ENCODE measurements at places on chromosomes 6 and 20. TPM values are rescaled to one million over a fixed set of nuclear protein-coding genes. Genes with fewer than 3 reads are reported as not detected.

The MRPL14 gene
- total RNA-seq = 66.7 TPM

The ARFGEF3 gene
- 0.12 TPM for total RNA-seq

The BHLHE23 gene
- not detected for total RNA-seq

The MCHR2 gene
- not detected for total RNA-seq

The CEP162 gene
- total RNA-seq = 1.8 TPM

The MICB gene
- 2.0 TPM for total RNA-seq

DNA sequence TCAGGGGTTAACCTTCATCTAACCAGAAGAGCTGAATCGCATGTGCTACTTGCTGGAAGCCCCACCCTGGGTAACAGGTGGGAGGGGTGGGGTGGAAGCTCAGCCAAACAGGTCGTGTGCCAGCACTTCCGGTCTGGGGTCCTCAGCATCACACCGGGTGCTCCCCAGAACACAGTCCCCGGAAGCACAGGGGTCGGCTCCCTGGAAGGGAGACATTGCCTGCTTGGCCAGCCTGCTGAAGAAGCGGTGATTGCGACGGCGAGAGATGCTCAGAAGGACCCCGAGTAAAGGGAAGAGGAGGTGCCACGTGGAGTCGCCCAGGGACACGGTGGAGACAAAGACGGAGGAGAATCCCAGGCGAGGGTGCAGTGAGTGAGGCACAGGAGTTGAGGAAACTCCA is 36.5 kb downstream of the MYT1 start:
- no peaks in the 10 kb centered on the region for H3K4me1 ChIP-seq
- no peaks in the 10 kb centered on the region for H3K36me3 ChIP-seq
- H3K27me3 ChIP-seq = no peaks in the 10 kb centered on the region
- no peak overlapping the region for H3K4me3 ChIP-seq
- no peak overlapping the region for H3K27ac ChIP-seq
- no peak for DNase-seq

DNA sequence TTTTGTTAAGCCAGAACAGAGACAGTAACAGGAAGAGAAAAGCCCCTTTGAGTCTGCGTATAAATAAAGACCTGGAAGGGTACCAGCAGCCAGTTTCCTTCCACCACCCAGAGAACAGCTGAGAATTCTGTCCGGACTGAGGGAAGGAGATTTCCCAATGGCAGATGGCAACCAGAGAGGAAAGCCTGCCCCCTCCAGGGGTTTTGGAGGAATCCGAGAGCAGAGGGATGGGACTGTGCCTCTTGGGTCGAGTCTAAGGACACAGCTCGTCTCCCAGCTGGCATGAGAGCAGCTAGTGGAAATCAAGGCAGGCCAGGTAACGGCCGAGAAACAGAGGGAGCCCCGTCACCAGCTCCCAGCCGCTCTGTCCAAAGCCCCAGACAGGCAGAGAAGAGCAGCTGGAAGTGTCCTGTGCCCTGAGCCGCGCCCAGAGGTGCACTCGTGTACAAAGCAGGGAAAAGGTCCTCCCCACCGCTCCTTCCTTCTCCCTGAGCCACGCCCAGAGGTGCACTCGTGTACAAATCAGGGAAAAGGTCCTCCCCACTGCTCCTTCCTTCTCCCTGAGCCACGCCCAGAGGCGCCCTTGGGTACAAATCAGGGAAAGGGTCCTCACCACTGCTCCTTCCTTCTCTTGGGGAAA is 134.0 kb upstream of the SNX9 start:
- no peaks in the 10 kb centered on the region for H3K27me3 ChIP-seq
- no peaks in the 10 kb centered on the region for H3K36me3 ChIP-seq
- no peak for DNase-seq

DNA sequence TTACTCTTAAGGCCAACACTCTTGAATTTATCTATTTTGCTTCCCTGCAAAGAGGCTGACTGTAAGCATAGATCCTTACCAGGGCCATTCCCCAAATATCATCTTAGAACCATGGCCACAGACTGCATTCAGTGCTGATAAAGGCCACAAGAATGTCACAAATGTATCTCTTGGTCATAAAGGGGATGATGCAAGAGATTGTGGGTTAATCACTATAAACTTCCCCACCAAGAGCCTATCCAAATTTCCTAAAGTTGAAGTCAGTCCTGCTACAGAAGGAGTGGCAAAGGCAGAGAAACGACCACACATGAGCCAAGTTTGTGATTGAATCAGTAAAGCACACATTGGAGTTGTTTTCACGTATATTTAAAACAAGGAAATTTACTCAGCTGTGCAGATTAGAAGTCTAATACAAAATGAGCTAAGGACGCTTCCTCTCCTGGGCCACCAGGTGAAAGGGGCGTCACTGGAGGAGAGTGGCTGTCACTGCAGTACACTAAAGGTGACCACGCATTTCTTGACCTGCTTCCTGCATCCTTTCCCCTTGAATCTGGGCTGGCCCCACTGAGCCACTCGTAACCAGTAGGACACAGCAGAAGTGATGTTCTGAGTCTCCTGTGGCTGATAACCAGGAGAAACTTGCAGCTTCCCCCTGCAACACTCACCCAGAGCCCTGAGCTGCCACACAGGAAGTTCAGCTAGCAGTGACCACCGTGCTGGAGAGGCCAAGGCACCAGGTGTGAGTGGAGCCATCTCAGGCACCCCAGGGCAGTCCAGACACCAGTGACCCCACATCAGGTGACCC is 181.9 kb downstream of the SYNDIG1 start:
- H3K36me3 ChIP-seq = no peaks in the 10 kb centered on the region
- no peaks in the 10 kb centered on the region for H3K4me1 ChIP-seq
- no peak overlapping the region for H3K27ac ChIP-seq
- DNase-seq = no peak
- no peaks in the 10 kb centered on the region for H3K27me3 ChIP-seq

- H3K4me1 ChIP-seq = no peaks in the 10 kb centered on the region
- no peaks in the 10 kb centered on the region for H3K36me3 ChIP-seq
- DNase-seq = no peak
- H3K27ac ChIP-seq = no peak overlapping the region
- no peak overlapping the region for H3K4me3 ChIP-seq
Measured at GRCh38 chr20:60295214-60295613, 337.0 kb downstream of the CDH26 start.

GRCh38 chr20:43448748-43449535 is 8.8 kb upstream of the SRSF6 start:
- H3K4me1 ChIP-seq = peaks cover 9% of the 10 kb centered on the region
- H3K27ac ChIP-seq = no peak overlapping the region
- no peaks in the 10 kb centered on the region for H3K36me3 ChIP-seq
- no peak for DNase-seq

- DNase-seq = no peak
- H3K4me3 ChIP-seq = no peak overlapping the region
- H3K4me1 ChIP-seq = no peaks in the 10 kb centered on the region
- H3K27ac ChIP-seq = no peak overlapping the region
- no peaks in the 10 kb centered on the region for H3K27me3 ChIP-seq
Measured at GRCh38 chr6:51398064-51398705, 579.5 kb downstream of the TFAP2B start.

DNA sequence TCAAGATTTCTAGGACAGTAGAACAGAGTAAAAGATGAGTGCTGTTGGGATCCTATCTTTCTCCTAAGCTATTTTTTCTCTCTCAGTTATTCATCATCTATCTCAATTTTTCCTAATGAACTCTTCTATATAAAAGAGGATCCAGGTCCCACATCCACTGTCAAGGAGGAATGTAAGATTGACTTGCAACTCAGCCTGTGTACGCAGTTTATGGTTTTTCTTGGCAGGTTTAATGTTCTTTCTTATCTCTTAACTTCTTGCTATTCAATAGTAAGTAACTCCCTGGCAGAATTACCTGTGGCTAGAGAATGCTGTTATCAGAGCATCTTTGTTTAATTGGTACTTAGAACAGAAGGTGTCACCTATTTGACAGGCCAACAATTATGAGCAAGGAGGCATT is 60.8 kb downstream of the SLC16A10 start:
- H3K27me3 ChIP-seq = no peaks in the 10 kb centered on the region
- H3K4me3 ChIP-seq = no peak overlapping the region
- DNase-seq = no peak
- H3K4me1 ChIP-seq = no peaks in the 10 kb centered on the region
- H3K36me3 ChIP-seq = no peaks in the 10 kb centered on the region
- no peak overlapping the region for H3K27ac ChIP-seq

- no peaks in the 10 kb centered on the region for H3K36me3 ChIP-seq
- H3K27ac ChIP-seq = no peak overlapping the region
- H3K4me1 ChIP-seq = no peaks in the 10 kb centered on the region
Measured at GRCh38 chr6:39003072-39003471, 45.5 kb upstream of the GLP1R start.

GRCh38 chr20:2692036-2692885 is at the start of gene EBF4:
Gene EBF4, plus strand, starts transcription at chr20:2692780. Its CDS starts 866 bp downstream, at chr20:2693646.
- H3K4me3 ChIP-seq = peak within 1 kb of the TSS; percentile 47
- H3K27ac ChIP-seq = no peak within 1 kb of the TSS
- H3K36me3 ChIP-seq = no peaks in the 10 kb centered on the region
- no peaks in the 10 kb centered on the region for H3K27me3 ChIP-seq

- H3K4me1 ChIP-seq = peaks cover 13% of the 10 kb centered on the region
- no peak overlapping the region for H3K4me3 ChIP-seq
- no peak for DNase-seq
- no peaks in the 10 kb centered on the region for H3K36me3 ChIP-seq
- no peaks in the 10 kb centered on the region for H3K27me3 ChIP-seq
Measured at GRCh38 chr20:2332711-2333110, 36.9 kb downstream of the TGM3 start.

GRCh38 chr6:31113861-31114540 is 599 bp upstream of the PSORS1C1 start:
- H3K27ac ChIP-seq = no peak overlapping the region
- no peaks in the 10 kb centered on the region for H3K27me3 ChIP-seq
- no peaks in the 10 kb centered on the region for H3K4me1 ChIP-seq
- H3K4me3 ChIP-seq = no peak overlapping the region
- H3K36me3 ChIP-seq = no peaks in the 10 kb centered on the region

DNA sequence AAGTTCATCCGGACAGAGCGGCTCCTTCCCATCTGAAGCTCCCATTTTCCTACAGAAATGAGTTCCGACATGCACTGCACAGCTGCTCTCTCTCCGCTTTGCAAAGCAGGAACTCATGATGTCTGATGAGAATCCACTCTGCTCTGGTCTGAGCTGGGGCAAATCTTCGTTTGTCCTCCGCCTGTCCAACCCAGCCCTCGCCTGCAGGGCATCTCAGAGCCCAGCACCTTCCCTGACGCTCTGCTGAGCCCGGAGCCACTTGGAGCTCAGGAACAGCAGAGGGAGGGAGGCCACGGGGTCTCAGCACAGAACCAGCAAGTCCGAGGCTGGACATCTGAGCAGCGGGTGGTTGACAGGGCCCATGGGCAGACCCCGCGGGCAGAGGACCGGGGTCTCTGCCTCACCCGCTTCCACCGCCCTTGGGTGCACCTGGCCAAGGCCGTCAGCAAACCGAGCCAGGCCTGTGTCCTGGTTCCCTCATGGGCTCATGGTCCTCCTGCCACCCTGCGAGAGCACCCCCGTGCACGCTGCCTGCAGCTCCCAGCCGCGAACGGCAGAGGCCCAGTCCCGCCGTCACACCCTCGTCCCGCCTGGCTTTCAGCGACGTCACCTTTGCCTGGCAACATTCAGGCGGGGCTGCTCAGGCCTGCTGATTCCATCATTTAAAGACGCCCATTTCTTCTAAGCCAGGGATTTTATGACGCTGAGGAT is 78.5 kb upstream of the BHLHE23 start:
- no peaks in the 10 kb centered on the region for H3K36me3 ChIP-seq
- H3K27ac ChIP-seq = no peak overlapping the region
- H3K4me1 ChIP-seq = no peaks in the 10 kb centered on the region
- peak; percentile 45 for DNase-seq

GRCh38 chr6:167400482-167401138 is 75.7 kb downstream of the TTLL2 start:
- H3K27me3 ChIP-seq = no peaks in the 10 kb centered on the region
- H3K36me3 ChIP-seq = no peaks in the 10 kb centered on the region
- H3K27ac ChIP-seq = no peak overlapping the region
- no peak for DNase-seq
- peaks cover 31% of the 10 kb centered on the region for H3K4me1 ChIP-seq

- no peaks in the 10 kb centered on the region for H3K27me3 ChIP-seq
- no peak overlapping the region for H3K27ac ChIP-seq
- H3K4me3 ChIP-seq = no peak overlapping the region
Measured at GRCh38 chr6:6742535-6742934, 154.0 kb downstream of the LY86 start.

- no peak overlapping the region for H3K4me3 ChIP-seq
- H3K27ac ChIP-seq = no peak overlapping the region
- H3K4me1 ChIP-seq = no peaks in the 10 kb centered on the region
- DNase-seq = no peak
Measured at GRCh38 chr20:56687061-56687460, 58.0 kb downstream of the TFAP2C start.

DNA sequence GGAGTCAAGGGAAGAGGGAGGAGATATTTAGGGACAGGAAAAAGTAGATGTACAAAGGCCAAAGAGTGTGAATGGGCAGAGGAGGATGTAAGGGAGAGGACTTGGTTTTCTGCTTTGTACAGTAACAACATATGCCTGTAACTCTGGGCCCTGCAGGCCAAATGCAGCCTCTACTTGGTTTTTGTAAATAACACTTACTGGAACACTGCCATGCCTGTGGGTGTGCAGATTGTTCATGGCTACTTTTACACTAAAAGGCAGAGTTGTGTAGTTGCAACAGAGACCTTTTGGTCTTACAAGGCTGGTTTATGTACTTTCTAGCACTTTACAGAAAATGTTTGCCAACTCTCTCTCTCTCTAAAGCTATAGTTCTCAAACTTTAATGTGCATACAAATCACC is 157.1 kb downstream of the PHACTR1 start:
- no peaks in the 10 kb centered on the region for H3K27me3 ChIP-seq
- H3K4me1 ChIP-seq = no peaks in the 10 kb centered on the region
- H3K27ac ChIP-seq = no peak overlapping the region
- H3K36me3 ChIP-seq = no peaks in the 10 kb centered on the region

GRCh38 chr20:17570347-17571152 is 675 bp downstream of the DSTN start:
- peaks cover 26% of the 10 kb centered on the region for H3K4me1 ChIP-seq
- DNase-seq = no peak
- H3K27ac ChIP-seq = peak overlapping the region; percentile 97
- peak overlapping the region; percentile 92 for H3K4me3 ChIP-seq
- H3K27me3 ChIP-seq = no peaks in the 10 kb centered on the region

DNA sequence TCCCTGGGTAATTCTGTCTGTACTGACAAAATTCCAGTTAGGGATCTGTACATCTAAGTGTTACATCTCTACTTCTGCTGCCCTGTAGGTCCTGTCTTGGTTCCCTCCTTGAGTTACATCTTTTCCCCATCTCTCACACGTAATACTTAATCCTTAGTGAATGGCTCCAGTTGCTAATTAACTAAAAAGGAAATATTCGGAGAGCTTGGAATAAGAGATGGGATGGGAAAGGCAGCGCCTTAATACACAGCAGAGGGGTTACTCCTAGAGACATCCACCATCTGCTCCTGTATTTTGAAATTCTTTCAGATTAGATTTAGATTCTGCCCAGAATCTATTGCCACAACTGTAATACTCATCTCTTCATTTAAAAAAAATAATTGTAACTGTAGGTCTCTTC is 384.0 kb downstream of the SAMD5 start:
- H3K36me3 ChIP-seq = no peaks in the 10 kb centered on the region
- no peaks in the 10 kb centered on the region for H3K4me1 ChIP-seq
- H3K27ac ChIP-seq = no peak overlapping the region
- no peak overlapping the region for H3K4me3 ChIP-seq
- no peaks in the 10 kb centered on the region for H3K27me3 ChIP-seq
- no peak for DNase-seq

GRCh38 chr20:63553933-63554290 is at the start of gene FNDC11:
Gene FNDC11, plus strand, starts transcription at chr20:63554159. Its CDS starts 1,505 bp downstream, at chr20:63555664.
- H3K27me3 ChIP-seq = no peaks in the 10 kb centered on the region
- H3K27ac ChIP-seq = no peak within 1 kb of the TSS
- DNase-seq = no peak
- peak within 1 kb of the TSS; percentile 20 for H3K4me3 ChIP-seq
- no peaks in the 10 kb centered on the region for H3K36me3 ChIP-seq
- H3K4me1 ChIP-seq = no peaks in the 10 kb centered on the region

All from right lobe of liver (tissue), 6 donors.